Stomach (tissue), 19 donors: ENCODE measurements at places on chromosomes 12 and 14. TPM values are rescaled to one million over a fixed set of nuclear protein-coding genes. Genes with fewer than 3 reads are reported as not detected.

- H3K27ac ChIP-seq, result no peak overlapping the region
- no peak overlapping the region for H3K4me3 ChIP-seq
- H3K27me3 ChIP-seq, result no peaks in the 10 kb centered on the region
These were observed 92.0 kb downstream of the ITPR2 start for GRCh38 chr12:26740991-26741390.

The ART4 gene
- polyA plus RNA-seq, result 0.03 TPM

- H3K4me1 ChIP-seq, result peaks cover 3% of the 10 kb centered on the region
- H3K27me3 ChIP-seq, result no peaks in the 10 kb centered on the region
- H3K4me3 ChIP-seq, result no peak overlapping the region
These were observed 267.6 kb downstream of the AEBP2 start for GRCh38 chr12:19706936-19707335.

The SCNN1A gene
- polyA plus RNA-seq, result 47.5 TPM

GRCh38 chr12:113341535-113341934, 6.6 kb upstream of the SLC8B1 start:
- DNase-seq, result no peak
- no peaks in the 10 kb centered on the region for H3K36me3 ChIP-seq
- H3K27ac ChIP-seq, result no peak overlapping the region
- H3K4me3 ChIP-seq, result no peak overlapping the region
- H3K4me1 ChIP-seq, result no peaks in the 10 kb centered on the region
- H3K27me3 ChIP-seq, result no peaks in the 10 kb centered on the region

GRCh38 chr12:2251526-2252209, 198.9 kb downstream of the CACNA1C start:
- no peak for DNase-seq
- no peak overlapping the region for H3K4me3 ChIP-seq
- H3K27me3 ChIP-seq, result no peaks in the 10 kb centered on the region
- no peak overlapping the region for H3K27ac ChIP-seq
- H3K4me1 ChIP-seq, result no peaks in the 10 kb centered on the region

DNA sequence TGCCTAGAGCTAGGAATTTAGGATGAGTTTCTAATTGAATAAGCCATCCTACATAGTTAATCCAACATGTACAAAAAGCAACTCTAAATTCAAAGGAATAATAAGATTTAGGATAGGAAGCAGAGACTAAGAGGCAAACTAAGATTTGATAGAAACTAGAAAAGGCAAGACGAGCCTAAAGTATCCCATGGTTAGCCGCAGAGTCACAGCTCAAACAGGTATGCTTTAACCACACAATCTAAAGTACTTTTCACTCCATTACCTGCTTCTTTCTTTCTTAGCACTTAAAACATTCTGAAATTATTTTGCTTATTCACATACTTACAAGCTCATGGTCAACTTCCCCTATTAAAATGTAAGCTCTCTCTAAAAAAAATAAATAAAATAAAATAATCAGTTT, 51.8 kb downstream of the OTOGL start:
- DNase-seq, result no peak
- H3K27me3 ChIP-seq, result no peaks in the 10 kb centered on the region

The COX14 gene
- 153 TPM for polyA plus RNA-seq

DNA sequence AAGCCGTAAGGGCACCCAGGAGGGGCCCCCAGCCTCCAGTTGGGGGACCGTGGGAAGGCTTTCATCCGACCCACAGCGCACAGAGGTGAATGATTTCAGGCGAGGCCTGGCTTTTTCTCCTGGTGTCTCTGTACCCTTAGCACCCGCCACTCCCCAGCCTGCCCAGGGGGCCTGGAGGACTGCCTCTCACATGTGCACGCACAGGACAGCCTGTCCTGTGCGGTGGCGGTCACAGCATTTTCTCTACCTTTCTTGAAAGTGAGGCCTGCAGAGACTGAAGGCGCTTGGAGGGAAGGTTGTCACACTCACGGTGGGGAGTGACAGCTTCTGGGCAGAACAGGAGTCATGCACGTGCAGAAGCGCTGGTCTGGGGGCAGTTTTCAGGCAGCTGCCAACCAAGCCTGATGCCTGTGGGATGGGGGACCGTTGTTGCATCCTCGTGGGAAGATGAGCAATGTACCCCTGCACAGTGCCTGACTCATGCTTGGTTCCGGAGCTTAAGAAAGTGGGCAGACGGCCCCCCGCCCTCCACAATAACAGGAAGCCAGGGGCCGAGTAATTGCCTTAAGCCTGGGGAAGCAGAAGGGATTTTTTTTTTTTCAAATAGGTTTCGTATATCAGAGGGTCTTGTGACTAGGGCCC, 148.1 kb downstream of the TSPAN9 start:
- no peak overlapping the region for H3K27ac ChIP-seq
- peaks cover 7% of the 10 kb centered on the region for H3K4me1 ChIP-seq
- no peak overlapping the region for H3K4me3 ChIP-seq
- H3K36me3 ChIP-seq, result no peaks in the 10 kb centered on the region
- no peak for DNase-seq

DNA sequence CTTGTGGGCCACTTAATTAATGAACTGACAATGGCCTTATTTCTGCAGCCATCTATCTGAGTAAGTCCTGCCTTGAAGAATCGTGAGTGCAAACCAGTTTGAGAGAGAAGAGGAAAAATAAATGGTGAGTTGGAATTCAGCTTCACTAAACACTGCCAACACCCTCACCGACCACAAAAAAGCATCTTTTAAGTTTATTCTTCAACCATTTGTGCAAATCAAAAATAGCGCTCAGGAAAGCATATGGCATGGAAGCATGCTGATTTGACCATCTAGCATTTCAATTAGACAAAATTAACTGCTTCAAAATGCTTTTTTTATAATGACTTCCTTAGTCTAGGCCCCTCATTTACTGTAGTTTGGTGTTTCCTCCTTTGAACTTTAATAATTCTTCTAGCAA, 294.0 kb downstream of the PPFIA2 start:
- DNase-seq, result no peak
- no peak overlapping the region for H3K27ac ChIP-seq
- H3K4me1 ChIP-seq, result no peaks in the 10 kb centered on the region
- no peaks in the 10 kb centered on the region for H3K36me3 ChIP-seq
- H3K4me3 ChIP-seq, result no peak overlapping the region

DNA sequence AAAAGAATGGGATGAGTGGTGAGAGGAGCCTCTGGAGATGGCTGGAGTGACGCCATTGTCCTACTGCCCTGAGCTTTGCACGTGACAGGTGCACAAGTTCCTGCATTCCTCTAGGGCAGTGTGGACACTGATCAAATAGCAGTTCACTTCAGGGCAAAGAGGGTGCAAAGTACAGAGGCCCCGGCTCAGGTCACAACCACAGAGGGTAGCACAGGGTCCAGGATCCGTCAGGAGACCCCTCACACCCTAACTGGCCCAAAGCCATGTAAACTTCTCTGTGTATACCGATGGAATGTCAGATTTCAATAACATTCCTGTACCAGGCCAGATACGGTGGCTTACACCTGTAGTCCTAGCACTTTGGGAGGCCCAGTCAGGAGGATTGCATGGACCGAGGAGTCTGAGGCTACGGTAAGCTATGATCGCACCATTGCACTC, 10.4 kb upstream of the FBLN5 start:
- DNase-seq, result peak; percentile 28
- no peaks in the 10 kb centered on the region for H3K27me3 ChIP-seq
- H3K4me1 ChIP-seq, result no peaks in the 10 kb centered on the region
- H3K4me3 ChIP-seq, result no peak overlapping the region
- H3K36me3 ChIP-seq, result no peaks in the 10 kb centered on the region

DNA sequence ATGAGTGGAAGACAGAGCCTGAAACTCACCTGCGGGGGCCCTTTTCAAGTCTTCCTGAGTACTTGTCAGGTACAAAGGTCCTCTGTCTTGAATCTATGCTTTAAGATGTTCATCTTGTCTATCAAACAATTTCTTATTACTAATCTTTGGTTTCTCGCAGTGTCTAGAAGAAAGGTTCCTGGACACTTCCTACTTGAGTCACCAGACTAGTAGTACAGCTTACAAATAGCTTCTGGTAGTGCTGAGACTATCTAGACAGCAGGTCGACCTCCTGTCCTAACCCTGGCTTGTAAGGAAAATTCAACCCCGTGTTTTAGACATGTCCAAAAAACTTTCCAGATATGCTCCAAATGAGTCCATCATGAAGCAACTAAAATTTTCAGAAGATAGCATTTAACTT, 11.2 kb upstream of the ARID2 start:
- H3K4me1 ChIP-seq, result peaks cover 24% of the 10 kb centered on the region
- no peak overlapping the region for H3K4me3 ChIP-seq
- H3K27ac ChIP-seq, result no peak overlapping the region
- H3K27me3 ChIP-seq, result no peaks in the 10 kb centered on the region

The HOXC9 gene
- not detected for polyA plus RNA-seq

The FGF23 gene
- polyA plus RNA-seq, result not detected

- H3K27me3 ChIP-seq, result peaks cover 19% of the 10 kb centered on the region
- H3K27ac ChIP-seq, result peak within 1 kb of the TSS; percentile 66
- DNase-seq, result peak; percentile 73
- H3K4me3 ChIP-seq, result peak within 1 kb of the TSS; percentile 59
- no peaks in the 10 kb centered on the region for H3K36me3 ChIP-seq
These were observed at the start of gene CLEC14A for GRCh38 chr14:38255673-38256532. Gene CLEC14A, minus strand, starts transcription at chr14:38256093. Its CDS starts 71 bp downstream, at chr14:38256022.

- H3K27me3 ChIP-seq, result no peaks in the 10 kb centered on the region
- peaks cover 9% of the 10 kb centered on the region for H3K4me1 ChIP-seq
- no peak overlapping the region for H3K27ac ChIP-seq
- no peak for DNase-seq
- no peak overlapping the region for H3K4me3 ChIP-seq
These were observed 109.9 kb downstream of the DAD1 start for GRCh38 chr14:22479132-22479531.

GRCh38 chr14:31241450-31242114, 34.0 kb upstream of the HECTD1 start:
- H3K36me3 ChIP-seq, result no peaks in the 10 kb centered on the region
- H3K27ac ChIP-seq, result no peak overlapping the region
- no peak for DNase-seq
- no peak overlapping the region for H3K4me3 ChIP-seq
- no peaks in the 10 kb centered on the region for H3K27me3 ChIP-seq

DNA sequence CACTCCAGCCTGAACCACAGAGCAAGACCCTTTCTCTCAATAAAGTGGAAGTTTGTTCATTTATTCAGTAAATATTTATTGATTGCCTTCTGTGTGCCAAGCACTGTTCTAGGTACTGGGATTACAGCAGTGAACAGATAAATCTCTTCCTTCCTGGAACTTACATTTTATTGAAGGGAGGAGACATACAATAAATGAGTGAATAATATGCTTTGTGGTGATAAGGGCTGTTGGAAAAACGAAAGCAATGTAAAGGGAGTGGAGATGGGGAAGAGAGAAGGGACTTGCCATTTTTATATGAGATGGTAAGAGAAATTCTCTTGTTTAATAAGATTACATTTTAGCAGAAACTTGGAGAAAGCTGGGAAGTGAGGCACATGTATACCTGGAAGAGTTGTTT, 1.6 kb downstream of the GSKIP start:
- no peaks in the 10 kb centered on the region for H3K36me3 ChIP-seq
- peaks cover 45% of the 10 kb centered on the region for H3K4me1 ChIP-seq
- no peak overlapping the region for H3K27ac ChIP-seq
- no peaks in the 10 kb centered on the region for H3K27me3 ChIP-seq
- H3K4me3 ChIP-seq, result no peak overlapping the region

The RPGRIP1 gene
- polyA plus RNA-seq, result 0.19 TPM

DNA sequence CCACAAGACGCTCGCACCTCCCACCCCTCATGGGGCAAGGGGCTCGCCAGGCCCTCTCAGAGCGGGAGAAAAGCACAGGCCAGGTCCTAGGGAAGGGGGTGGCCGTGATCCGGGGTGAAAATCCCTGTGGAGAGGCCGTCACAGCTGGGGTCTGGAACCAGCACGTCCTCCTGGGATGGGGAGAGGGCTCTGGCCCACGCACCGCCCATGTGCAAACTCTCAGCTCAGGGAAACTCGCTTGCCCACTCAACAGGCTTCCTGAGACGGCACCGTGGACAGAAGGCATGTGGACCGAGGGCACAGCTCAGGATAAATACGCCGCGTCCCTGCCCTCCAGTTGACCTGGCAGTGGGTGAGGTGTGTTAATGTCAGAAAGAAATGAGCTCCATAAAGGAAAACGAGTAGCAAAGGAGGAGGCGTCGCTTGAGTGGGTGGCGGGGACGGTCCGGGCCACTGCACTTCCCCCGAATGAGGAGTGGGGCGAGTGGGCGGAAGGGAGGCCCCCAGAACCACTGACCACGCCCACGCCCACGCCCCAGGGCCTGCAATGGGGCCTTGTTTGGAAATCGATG, 57.6 kb upstream of the GALNT9 start:
- H3K27ac ChIP-seq, result no peak overlapping the region
- no peaks in the 10 kb centered on the region for H3K4me1 ChIP-seq
- H3K36me3 ChIP-seq, result no peaks in the 10 kb centered on the region
- no peak for DNase-seq
- H3K4me3 ChIP-seq, result no peak overlapping the region
- H3K27me3 ChIP-seq, result peaks cover 30% of the 10 kb centered on the region

The KIF5A gene
- 0.19 TPM for polyA plus RNA-seq

DNA sequence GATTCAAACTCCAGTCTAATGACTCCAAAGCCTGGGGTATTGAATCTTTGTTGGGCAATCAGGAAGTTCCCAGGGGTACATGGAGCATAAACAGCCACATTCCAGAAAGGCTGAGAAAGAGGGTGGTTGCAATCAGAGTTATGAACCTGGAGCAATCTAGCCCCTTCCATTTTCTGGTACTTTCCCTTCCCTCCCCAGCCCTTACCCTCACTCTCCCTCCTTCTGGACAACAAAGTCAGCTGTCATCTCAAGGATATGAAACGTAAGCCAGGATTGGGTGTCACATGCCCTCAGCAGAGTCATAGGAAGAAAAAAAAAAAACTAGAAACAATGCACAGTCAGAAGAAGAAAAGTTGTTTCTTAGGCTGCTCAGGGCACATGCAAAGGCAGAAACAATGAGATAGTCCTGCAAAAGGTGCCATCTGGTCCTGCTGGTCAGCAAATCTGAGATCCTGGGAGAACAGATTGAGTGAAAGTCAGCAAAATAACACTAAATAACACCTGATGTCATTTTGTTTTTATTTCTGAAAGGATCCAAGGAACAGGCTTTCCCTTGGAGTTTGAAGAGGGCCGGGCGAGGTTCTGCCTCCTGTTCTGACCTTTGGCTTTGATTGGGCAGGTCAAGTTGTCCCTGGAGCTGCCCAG, 27.1 kb downstream of the TMEM229B start:
- no peak overlapping the region for H3K27ac ChIP-seq
- H3K4me1 ChIP-seq, result no peaks in the 10 kb centered on the region
- no peaks in the 10 kb centered on the region for H3K36me3 ChIP-seq

The CD163 gene
- 32.5 TPM for polyA plus RNA-seq

The LBHD2 gene
- polyA plus RNA-seq, result not detected
